ENCODE measurements at places on chromosomes 7 and 10.

GRCh38 chr7:120806669-120807068 lies 51.3 kb downstream of the TSPAN12 start:
- DNase-seq: peak; percentile 41

GRCh38 chr10:63681993-63682697 lies 160.9 kb downstream of the REEP3 start:
- peak; percentile 100 for DNase-seq

GRCh38 chr7:115327326-115327725 lies 405.4 kb downstream of the MDFIC start:
- DNase-seq: no peak

GRCh38 chr10:43817368-43817767 lies 168.7 kb upstream of the ZNF32 start:
- DNase-seq: peak; percentile 32

DNA sequence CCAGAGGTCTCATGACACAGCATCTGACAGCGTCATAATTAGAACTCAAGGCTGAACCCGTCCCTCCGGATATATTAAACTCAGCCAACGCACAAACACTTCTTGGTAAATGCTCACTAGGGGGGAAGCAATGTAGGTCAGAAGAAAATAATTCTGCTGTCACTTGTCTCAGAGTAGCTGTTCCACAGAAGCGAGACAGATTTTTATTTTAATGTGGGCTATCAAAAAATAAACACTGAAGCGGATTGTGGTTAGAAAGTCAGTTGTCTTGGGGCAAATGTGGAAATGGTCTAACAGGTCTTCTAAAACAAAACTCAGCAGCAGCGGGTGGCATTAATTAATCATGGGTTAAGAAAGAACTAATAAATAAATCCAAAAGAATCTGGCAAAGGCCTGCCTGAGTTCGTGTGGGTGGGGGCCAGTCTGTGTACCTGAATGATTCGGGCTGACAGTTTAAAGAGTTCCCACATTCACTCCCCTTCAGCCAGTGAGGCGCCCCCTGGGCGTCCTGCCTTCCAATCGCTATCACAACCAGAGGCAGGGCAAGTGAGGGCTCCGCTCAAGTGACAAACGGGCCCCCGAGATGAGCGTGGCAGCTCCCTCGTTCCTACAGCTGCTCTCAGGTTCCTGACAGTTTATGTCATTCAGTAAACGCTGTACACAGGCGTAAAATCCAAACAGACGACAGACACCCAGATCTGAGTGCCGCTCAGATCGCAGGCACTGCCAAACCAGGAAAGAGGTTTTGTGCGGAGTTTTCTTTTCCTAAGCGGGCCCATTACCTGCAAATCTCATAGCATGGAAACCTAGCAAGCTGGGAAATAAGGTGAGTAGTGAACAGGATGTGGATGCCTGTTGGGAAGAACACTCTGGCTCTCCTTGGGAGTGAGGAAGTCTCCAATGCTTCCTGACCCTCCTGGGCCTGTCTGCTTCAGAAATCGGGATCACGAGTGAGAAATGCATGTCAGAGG lies 52.9 kb downstream of the NRAP start:
- no peak for DNase-seq

GRCh38 chr10:74094231-74094630 lies 56.4 kb downstream of the AP3M1 start:
- no peak for DNase-seq

GRCh38 chr10:69500864-69501468 lies 49.7 kb downstream of the TSPAN15 start:
- no peak for DNase-seq

DNA sequence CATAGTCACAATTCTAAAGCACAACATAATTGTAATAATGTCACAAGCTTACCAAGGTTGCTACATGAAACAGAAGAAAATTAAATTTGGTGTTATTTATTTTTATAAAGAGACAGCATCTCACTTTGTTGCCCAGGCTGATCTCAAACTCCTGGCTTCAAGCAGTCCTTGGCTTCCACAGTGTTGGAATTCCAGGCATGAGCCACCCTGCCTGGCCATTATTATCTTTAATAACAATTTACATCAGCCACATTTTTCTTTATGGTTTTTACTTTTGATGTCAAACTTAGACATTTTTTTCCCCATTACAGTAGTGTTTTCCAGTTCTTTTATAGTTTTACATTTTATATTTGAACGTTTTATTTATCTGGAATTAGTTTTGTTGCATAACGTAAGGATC lies 46.7 kb downstream of the BMPR1A start:
- DNase-seq: no peak

- peak; percentile 76 for DNase-seq
These were observed 59.9 kb downstream of the PON1 start for GRCh38 chr7:95264363-95264891.

- DNase-seq: no peak
These were observed 92.7 kb upstream of the GDF10 start for GRCh38 chr10:47207281-47207615.

- DNase-seq: no peak
These were observed 698.9 kb downstream of the PARD3 start for GRCh38 chr10:34116220-34116641.

DNA sequence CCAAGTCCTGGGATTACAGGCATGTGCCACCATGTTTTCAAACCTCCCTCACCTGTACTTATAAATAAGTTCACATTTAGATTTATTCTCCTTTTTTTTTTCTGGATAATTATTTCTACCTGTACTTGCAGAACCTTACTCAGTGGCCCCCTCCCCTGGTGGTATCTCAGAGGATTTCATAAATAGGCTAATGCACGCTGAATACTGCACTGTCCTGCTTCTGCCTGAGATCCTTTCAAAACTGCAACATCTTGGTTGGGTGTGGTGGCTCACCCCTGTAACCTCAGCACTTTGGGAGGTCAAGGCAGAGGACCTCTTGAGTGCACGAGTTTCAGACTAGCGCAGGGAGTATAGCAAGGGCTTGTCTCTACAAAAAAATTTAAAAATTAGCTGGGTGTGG lies 4.6 kb upstream of the BLVRA start:
- no peak for DNase-seq

GRCh38 chr10:32298075-32298812 lies 48.7 kb downstream of the EPC1 start:
- peak; percentile 31 for DNase-seq

- no peak for DNase-seq
These were observed 83.9 kb upstream of the SDK1 start for GRCh38 chr7:3217166-3217565.

DNA sequence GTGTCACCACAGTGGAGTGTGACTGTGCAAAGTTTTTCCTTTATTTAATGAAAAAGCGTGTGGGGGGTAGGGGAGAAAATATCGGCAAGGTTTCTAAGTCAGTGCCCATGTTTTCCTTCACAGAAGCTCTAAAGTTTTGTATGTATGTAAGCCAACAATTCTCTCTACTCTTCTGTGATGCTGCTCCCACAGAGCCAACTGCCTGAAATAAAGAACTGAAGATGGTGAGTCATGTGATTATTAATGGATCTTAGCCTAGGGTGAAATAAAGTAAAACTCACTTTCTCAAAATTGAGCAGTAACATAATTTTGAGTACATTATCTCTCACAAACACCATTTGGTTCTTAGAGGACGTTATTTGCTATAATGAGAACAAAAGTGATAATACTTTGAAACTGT lies 143.7 kb downstream of the ELMO1 start:
- no peak for DNase-seq

DNA sequence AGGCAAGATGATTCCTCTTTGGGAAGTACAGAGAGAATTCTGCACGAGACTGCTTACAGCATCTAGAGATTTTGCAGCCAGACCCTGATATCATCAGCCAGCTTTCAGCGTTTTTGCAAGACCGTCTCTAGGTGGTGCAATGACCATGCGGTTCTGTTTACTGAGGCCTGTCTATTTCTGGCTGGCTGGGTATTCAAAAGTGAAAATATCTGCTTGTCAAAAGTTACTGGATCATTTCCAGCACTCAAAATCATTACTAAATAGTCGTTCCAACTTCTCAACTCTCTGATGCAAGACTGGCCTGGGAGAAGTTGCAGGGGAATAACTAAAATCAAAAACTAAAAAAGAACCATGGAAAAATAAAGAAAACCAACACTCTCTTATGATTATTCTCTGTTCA lies 240.1 kb downstream of the ELMO1 start:
- DNase-seq: peak; percentile 80

- DNase-seq: no peak
These were observed 32.9 kb downstream of the AP3M1 start for GRCh38 chr10:74117738-74118137.

DNA sequence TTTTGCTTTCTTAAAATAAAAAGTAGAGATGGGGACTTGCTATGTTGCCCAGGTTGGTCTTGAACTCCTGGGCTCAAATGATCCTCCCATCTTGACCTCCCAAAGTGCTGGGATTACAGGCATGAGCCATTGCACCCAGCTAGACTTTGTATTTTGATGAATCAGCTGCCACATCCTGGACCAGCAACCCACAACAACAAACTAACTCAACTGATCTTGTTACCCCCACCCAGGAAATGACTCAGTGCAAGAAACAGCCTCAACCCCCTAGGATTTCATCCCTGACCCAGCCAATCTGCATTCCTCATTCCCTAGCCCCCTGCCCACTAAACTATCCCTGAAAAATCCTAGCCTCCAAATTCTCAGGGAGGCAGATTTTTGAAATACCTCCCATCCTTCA lies 123.8 kb downstream of the IPMK start:
- DNase-seq: no peak

DNA sequence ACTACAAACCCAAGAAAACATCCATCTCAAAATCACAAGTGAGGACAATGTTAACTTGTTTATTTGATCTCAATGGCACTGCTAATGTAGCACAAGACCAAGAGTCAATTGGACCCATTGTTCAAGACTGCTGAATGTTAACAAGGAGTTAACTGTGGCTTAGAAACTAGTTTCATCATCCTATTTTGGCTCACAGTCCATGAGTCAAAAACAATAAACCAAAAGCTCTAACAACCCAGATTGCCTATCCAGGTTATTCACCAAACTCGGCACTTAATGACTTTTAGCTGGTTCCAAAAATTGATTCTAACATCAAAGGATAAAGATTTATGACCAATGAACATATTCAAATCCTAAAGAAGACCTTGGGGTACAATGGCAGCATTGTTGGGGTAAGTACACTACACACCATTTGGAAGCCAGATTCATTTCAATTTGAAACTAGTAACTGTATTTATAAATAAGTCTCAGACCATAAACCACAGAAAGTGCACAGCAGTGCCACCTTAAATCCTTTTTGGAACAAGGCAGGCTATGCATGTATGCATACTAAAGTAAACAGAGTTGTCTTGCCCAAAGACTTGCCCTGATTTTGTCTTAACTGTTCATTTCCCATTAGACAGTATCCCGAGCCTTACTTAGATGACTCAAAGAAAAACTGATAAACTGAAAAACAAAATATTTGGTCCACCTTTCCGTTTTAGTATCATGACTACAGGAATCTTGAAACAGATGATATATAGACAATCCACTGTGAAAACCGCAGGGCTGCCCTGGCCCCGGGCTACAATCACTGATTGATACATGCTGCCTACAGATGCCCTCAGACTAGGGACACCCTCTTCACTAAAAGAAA lies 84.5 kb downstream of the SRPK2 start:
- peak; percentile 10 for DNase-seq

DNA sequence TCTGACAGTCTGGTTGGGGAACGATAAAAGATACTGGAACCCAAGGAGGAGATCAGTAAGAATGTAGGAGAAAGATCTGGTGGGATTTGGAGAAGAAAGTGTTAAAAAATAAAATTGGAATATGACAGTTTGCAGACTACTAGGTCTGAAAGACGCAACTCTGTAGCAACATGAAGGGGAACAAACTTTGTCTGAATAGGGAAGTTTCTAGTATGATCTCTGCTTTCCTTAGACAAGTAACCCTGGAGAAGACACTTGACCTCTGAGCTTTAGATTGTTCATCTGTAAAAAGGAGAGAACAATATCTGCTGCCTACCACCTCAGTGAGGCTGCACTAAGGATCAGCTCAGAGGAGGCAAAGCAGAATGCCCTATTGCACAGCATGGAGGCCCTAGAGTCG lies 3.0 kb upstream of the PRSS1 start:
- DNase-seq: no peak

GRCh38 chr7:21029006-21029405 lies 242.3 kb upstream of the SP8 start:
- DNase-seq: no peak

DNA sequence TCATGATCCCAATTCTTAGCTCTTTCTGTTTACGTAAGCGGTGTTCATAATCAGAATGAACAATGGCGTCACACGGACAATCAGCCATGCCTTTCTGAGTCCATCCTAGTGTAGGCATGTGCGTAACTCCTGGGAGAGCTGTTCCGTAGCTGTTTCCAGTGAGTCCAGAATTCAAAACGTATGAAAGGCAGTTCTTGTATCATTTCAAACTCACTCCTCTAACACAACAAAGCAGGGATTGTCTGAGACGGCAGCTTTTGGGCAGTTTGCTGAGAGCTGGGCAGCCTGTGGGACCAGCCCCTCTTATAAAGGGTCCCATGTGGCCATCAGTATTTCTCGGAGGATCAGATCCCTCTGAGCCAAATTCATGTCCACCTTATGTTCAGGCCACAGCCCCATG lies 43.4 kb downstream of the PSPH start:
- DNase-seq: no peak

DNA sequence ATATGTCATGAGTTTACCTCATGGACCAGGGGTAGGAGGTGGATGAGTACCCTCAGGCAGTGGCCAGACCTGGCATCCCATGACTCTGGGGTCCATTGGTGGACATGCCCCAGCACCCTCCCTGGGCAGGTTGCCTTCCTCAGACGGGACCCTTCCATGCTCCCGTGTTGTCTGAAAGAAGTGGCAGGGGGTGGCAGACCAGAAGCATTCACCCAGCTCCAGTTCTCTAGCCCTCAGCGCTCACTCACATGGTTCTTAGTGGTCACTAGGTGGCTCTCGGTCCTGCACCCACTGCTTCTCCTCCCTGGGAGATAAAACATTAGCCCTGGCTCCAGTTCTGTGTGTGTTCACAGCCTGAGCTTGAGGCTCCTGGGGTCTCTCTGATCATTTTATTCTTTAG lies 6.0 kb downstream of the RBP3 start:
- DNase-seq: no peak

- no peak for DNase-seq
These were observed 291.1 kb downstream of the BBS9 start for GRCh38 chr7:33420311-33420940.

DNA sequence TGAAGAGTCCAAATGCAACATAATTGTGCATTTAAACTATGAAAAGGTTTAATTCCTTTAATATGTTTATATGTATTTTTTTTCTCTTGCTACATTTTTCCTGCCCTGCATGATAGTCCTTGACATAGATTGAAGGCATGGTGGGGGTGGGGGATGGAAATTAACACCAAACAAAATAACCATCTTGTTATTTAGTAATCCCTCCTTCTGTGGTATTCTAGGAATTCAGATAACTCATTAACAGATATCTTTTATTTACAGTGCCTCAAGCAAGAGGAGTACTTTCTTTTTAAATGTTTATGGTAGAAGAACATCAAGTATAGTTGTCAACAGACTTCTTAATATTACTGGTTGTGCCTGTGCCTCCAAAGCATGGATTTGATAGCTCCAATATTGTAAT lies 337.6 kb upstream of the SEMA3A start:
- no peak for DNase-seq

GRCh38 chr7:128859232-128860157 lies 3.2 kb upstream of the ATP6V1F start:
- DNase-seq: no peak

- peak; percentile 13 for DNase-seq
These were observed 77.6 kb upstream of the EN2 start for GRCh38 chr7:155380221-155380861.
